ENCODE measurements at places on chromosomes 12 and 14.

- no peak for DNase-seq
Measured at GRCh38 chr14:60212503-60213371, 36.3 kb upstream of the PPM1A start.

GRCh38 chr12:101696251-101697196, 916 bp upstream of the CHPT1 start:
- DNase-seq, result no peak

- DNase-seq, result no peak
Measured at GRCh38 chr14:40847480-40847879, 759.2 kb upstream of the LRFN5 start.

GRCh38 chr14:101048766-101049165, 145.2 kb upstream of the RTL1 start:
- no peak for DNase-seq

- no peak for DNase-seq
Measured at GRCh38 chr12:78146365-78146772, 315.7 kb downstream of the NAV3 start.

- DNase-seq, result no peak
Measured at GRCh38 chr14:31941487-31941886, 135.6 kb upstream of the ARHGAP5 start.

DNA sequence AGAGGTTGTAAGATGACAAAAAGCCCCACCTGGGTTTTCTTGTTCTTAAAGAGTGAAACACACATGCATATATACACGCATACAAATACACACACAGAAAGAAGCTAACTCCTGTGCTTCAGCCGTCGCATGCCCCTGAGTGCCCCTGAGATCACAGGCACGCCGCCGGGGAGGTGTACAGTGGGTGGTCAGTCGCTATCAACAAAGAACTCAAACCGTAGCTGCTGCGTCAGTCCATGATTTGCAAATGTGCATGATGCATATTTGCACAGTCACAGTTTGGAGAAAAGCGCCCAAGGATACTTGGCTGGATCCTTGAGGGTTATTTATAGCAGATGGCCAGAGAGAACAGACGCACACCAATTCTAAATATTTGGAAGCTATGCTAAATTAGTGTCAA, 206.9 kb downstream of the TMEM132D start:
- DNase-seq, result no peak

DNA sequence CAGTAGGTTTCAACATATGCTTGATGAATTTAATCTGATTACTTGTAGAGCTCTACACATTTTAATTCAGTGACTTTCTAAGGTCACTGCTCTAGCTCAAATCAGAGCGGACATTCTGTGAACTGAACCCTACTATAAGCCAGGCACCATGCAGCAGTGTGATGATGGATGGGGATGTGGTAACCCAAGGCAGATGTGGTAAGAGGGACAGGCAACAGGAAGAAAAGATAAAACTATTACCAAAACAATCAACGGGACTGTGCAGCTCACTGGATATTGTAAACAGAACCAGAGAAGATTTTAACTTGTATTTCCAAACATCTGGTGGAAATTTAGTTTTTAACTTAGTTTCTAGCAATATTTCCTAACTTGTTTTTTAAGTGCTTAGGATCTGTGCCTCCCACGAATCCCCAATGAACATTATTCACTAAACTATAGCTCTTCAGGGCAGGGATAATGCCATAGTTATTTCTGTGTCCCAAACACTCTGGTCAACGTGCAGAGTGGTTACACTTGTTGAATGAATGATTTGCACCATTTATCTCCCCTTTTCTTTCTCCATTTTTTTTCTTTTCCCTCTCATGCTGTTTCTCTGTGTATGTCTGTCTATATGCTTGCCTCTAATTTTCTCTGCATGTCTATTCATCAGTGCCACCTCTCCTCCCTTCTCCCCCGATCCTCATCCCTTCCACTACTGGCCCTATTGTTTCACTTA, 3.0 kb downstream of the ERO1A start:
- no peak for DNase-seq

- no peak for DNase-seq
Measured at GRCh38 chr12:18955594-18955993, 173.9 kb upstream of the PLEKHA5 start.

- no peak for DNase-seq
Measured at GRCh38 chr14:22296722-22297121, 292.3 kb downstream of the DAD1 start.

- DNase-seq, result no peak
Measured at GRCh38 chr14:60514378-60514740, 5.4 kb downstream of the SIX6 start.

DNA sequence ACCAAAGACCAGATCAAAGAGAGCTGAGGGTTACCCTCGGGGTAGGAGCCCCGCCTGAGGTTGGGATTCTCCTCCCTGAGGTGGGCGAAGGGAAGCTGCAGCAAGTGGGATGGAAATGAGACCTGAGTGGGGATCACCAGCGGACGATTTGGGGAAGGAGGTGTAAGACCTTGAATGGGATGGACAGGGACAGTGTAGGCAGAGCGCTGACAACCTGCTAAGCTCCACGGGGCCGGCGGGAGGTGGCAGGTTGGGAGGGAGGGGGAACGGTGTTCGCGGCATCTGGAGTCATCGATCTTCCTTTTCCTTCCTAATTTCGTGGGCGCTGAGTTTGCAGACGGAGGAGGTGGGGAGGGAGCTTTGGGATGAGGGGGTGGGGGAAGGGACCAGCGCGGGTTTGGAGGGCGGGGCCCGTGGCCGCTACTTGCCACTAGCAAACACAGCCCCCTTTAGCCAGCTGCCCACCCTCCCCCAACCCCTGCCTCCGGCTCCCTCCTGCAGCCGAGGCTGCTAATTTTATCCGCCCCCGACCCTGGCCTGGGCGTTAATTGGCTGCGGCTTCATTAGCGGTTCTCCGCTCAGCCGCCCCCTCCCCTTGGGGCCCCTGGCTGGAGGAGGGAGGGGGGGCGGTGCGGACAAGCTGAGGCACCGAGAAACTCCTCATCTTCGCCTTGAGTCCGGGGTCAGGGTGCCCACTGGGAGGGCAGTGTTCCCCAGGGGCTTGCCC, 2.8 kb upstream of the SHMT2 start:
- no peak for DNase-seq

- DNase-seq, result no peak
Measured at GRCh38 chr12:102478405-102479098, 1.8 kb downstream of the IGF1 start.

- DNase-seq, result no peak
Measured at GRCh38 chr12:108357834-108358579, 18.9 kb upstream of the CMKLR1 start.

DNA sequence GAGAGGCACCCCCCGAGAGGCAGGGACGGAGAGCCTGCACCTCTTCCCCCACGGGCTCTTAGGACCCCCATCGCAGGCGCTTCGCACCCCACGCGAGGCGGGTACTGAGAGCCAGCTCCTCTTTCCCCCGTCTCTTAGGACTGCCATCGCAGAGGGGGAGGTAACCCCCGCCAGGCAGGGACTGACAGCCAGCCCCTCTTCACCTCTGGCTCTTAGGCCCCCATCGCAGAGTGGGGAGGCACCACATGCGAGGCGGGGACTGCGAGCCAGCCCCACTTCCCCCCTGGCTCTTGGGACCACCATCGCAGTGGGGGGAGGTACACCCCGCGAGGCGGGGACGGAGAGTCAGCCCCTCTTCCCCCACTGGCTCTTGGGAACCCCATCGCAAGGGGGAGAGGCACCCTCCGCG, 46.1 kb downstream of the DDX11 start:
- DNase-seq, result no peak

DNA sequence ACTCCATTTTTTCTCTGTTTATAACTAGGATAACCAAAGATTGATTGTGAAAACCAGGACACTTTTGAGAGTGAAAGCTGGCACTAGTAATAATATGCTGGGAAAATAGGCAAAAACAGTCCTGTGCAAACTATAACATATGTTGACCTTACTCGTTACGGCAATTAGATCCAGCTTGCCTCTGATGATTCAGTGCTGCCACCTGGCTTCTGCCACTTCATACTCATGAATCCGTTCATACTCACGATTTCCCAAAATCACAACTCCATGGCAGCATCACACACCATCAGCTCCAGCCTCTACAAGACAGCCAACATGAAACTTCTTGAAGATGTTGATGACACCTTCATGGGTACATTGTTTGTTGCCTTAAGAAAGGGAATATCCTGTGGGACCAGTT, 49.1 kb upstream of the CAND1 start:
- DNase-seq, result no peak

DNA sequence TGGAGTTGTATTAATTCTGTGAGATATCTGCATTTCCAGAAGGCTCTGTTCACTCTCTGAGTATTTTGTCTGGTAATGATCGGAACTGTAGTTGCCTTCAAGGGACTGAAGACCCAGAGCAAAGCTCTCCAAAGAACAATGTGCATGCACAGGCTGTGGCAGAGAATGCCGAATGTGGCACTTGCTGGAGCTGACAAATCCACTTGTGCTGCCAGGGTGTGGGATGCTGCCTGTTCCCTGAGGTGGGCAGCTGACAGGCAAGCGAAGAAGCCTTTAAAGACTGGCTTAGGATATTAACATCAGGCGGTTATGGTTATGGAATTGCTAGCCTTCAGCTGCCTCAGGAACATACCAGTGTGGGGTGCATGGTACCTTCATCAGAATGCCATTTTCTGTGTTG, 419.9 kb upstream of the ATP2B1 start:
- no peak for DNase-seq

DNA sequence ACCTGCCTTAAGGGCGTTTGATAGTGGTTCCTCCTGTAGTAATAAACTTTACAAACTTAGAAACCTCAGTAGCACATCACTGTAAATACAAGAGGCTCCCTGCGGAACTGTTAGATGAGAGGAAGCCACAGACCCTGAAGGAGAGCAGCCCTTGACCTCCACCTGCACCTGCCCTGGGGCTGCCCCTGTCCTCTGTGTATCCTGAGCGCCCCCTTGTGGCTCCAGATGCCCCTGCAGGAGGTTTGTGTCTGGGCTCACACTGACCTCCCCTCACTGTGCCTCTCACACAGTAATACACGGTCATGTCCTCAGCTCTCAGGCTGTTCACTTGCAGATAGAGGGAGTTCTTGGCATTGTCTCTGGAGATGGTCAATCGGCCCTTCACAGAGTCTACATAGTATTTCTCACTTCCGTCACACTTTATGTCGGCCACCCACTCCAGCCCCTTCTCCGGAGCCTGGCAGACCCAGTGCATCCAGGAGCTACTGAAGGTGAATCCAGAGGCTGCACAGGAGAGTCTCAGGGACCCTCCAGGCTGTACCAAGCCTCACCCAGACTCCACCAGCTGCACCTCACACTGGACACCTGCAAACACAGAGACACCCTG, 1059.8 kb downstream of the TMEM121 start:
- peak; percentile 45 for DNase-seq

DNA sequence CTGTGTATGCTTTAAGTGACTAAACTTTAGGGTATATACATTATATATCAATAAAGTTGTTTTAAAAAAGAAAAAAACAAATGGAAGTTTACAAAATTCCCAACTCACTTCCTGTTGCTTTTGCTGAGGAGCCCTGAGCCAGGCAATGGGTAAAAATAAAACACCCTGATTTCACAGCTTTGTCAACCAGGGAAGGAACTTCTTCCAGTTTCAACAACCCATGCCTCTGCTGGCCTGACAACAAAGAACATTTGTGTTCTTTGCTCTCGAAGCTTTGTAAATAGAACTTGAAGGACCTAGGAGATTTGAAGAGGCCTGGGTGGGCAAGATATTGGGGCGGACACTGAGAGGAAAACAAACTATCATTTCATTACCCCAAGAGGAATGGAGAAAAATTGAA, 141.2 kb upstream of the NOS1 start:
- no peak for DNase-seq

DNA sequence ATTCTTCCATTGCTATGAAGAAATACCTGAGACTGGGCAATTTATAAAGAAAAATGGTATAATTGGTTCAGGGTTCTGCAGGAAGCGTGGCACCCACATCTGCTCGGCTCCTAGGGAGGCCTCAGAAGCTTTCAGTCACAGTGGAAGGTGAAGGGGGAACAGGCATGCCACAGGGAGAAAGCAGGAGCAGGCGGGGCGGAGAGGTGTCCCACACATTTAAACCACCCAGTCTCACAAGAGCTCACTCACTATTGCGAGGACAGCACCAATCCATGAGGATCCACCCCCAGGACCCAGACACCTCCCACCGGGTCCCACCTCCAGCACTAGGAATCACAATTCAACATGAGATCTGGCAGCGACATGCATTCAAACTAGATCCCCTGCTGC, 56.0 kb upstream of the C14orf180 start:
- DNase-seq, result no peak

DNA sequence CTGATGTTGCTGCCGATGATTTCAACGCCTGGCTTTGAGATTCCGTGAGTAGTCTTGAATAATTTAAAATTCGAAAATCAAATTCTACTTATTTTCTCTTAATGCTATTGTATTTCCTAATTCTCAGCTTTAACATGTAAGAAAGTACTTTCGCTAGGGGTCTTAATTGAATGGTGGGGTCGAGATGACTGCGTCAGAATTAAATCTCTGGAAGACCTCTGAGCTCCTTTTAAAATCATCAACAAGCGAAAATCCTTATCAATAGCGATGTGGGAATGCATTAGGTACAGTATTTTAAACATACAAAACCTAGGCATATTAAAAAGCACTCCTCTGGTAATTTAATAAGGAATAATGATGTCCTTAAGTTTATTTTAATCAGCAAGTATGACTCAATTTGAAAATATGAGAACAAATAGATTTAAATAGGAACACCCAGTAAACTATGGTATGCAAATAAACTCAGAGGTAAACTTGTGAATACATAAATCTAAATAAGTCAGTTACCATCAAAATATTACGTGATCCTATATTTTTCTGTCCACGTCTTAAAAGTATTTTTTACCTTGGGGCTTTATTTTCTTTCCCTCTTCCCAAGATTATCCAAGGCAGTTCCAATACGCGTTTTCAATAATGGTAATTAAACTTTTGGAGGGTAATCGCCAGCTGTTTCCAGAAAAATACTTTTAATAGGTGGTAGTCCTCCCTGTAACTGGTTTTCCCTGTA, 1.4 kb downstream of the FOXA1 start:
- DNase-seq, result no peak

DNA sequence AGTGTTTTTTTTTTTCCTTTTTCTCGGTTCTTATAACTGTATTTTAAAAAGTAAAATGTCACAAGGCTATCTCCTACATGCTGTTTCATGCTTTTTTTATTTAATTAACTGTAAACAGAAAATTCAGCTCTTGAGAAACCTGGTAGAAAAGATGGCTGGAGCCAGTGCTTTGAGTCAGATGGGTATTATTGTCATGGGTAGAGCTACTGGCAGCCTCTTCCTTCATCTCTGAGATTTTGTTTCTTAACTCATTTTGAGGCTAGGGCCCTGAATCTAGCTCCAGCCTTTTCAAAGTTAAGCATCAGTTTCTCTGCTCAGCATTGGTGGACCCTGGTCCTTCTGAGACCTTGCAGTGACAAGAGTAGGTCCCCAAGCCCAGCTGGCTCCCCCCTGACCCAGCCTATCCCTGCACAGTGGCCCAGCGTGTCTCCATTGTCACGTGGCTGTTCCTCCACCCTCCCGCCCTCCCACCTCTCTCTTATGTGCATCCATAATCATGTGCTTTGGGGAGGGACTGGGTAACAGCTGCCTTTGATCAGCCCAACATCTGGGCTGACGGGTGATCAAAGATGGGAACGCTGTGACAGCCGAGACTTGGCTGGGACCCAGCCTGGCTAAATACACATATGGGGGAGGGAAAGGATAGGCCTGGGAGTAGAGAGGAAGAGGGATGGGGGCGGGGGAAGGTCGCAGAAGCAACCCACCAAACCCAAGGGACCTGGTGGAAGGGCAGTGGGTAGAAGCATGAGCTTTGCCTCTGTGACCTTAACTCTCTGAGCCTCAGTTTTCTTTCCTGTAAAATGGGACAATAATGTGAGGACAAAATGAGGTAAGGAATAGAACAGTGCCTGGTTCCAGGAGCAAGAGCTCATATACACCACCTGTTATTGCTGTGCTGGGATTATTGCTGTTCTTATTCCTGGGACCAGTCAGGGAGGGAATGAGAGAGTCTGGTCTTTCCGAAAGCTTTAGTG, 24.4 kb upstream of the RBM19 start:
- DNase-seq, result no peak
